ENCODE measurements at places on chromosomes 4 and X. TPM values are rescaled to one million over a fixed set of nuclear protein-coding genes. Genes with fewer than 3 reads are reported as not detected.

Gene HPSE
- 1.4 TPM for total RNA-seq

Gene SORCS2
- 3.4 TPM for total RNA-seq

Gene SPANXB1
- 2.5 TPM for total RNA-seq

Gene GLRA2
- total RNA-seq: not detected

Gene SFRP2
- total RNA-seq: not detected

Gene NXF2B
- total RNA-seq: not detected

Gene TRAM1L1
- total RNA-seq: 0.45 TPM

Gene SLC10A4
- 7.5 TPM for total RNA-seq

Gene FAM47C
- total RNA-seq: not detected

Gene MBNL3
- not detected for total RNA-seq

Gene OTUD6A
- not detected for total RNA-seq

Gene SPATA4
- total RNA-seq: 0.12 TPM

Gene EDA
- total RNA-seq: 0.42 TPM

Gene PSAPL1
- 0.15 TPM for total RNA-seq

Gene SMARCA5
- 22.5 TPM for total RNA-seq

Gene TMSB15C
- 0.19 TPM for total RNA-seq

Gene POF1B
- total RNA-seq: 2.7 TPM

Gene TBC1D19
- 4.7 TPM for total RNA-seq

Gene GAGE1
- not detected for total RNA-seq

Gene CYSLTR1
- not detected for total RNA-seq

All from A549 treated with Mapracorat at 1 μM for 4 hours (cell line).